CD14-positive monocyte (primary cell): ENCODE measurements at places on chromosomes 7 and 10. TPM values are rescaled to one million over a fixed set of nuclear protein-coding genes. Genes with fewer than 3 reads are reported as not detected.

Gene NKX1-2
- polyA plus RNA-seq = not detected in 2 replicates

Gene SEMA3A
- polyA plus RNA-seq = 0.01 and 0.03 TPM in 2 replicates

Gene DPYSL4
- not detected for polyA plus RNA-seq

Gene LRRD1
- not detected for polyA plus RNA-seq

Gene SPAM1
- polyA plus RNA-seq = not detected in 2 replicates

Gene DNAH11
- not detected in 2 replicates for polyA plus RNA-seq

Gene GSAP
- polyA plus RNA-seq = 39.2 and 105 TPM in 2 replicates

Gene DNAJC12
- not detected for polyA plus RNA-seq

Gene NRAP
- polyA plus RNA-seq = not detected

Gene TMEM270
- not detected for polyA plus RNA-seq

Gene IL6
- polyA plus RNA-seq = 1.6 TPM

Gene ACTR3C
- polyA plus RNA-seq = 0.76 and 1.9 TPM in 2 replicates

Gene NYAP1
- not detected for polyA plus RNA-seq

Gene DLX6
- not detected in 2 replicates for polyA plus RNA-seq

Gene CDC123
- 76.0 TPM for polyA plus RNA-seq

Gene HTR5A
- not detected for polyA plus RNA-seq

Gene OPN4
- polyA plus RNA-seq = not detected

Gene FASTK
- 34.7 TPM for polyA plus RNA-seq

Gene TAS2R3
- polyA plus RNA-seq = not detected

Gene CAMK2B
- polyA plus RNA-seq = not detected

Gene ELOVL3
- 0.94 and 1.5 TPM in 2 replicates for polyA plus RNA-seq

Gene ZNF736
- polyA plus RNA-seq = 1.3 TPM

Gene TMEM72
- polyA plus RNA-seq = not detected

Gene ZCWPW1
- 1.2 TPM for polyA plus RNA-seq

Gene PSPH
- polyA plus RNA-seq = 1.2 and 1.7 TPM in 2 replicates

Gene TRIM50
- not detected in 2 replicates for polyA plus RNA-seq

Gene CALML5
- polyA plus RNA-seq = not detected in 2 replicates

Gene NUTM2A
- 0.08 TPM for polyA plus RNA-seq

Gene HOXA1
- not detected for polyA plus RNA-seq

Gene STEAP4
- 40.0 TPM for polyA plus RNA-seq

Gene NANOS1
- not detected for polyA plus RNA-seq

Gene UPK3B
- not detected for polyA plus RNA-seq

Gene HOXA3
- 0.03 TPM in 1 of 2 replicates, not detected in the other for polyA plus RNA-seq

Gene GOLGA7B
- polyA plus RNA-seq = not detected

Gene NUPR2
- not detected for polyA plus RNA-seq

Gene SLK
- 1.7 and 6.5 TPM in 2 replicates for polyA plus RNA-seq

Gene HOXA4
- 0.20 and 0.48 TPM in 2 replicates for polyA plus RNA-seq
